H54 (cell line): ENCODE measurements at places on chromosomes 4 and X.
A peak's percentile ranks its signal among the peaks of the same experiment; 100 is the strongest.

- no peak for DNase-seq
Measured at GRCh38 chrX:29580560-29580959, 634.8 kb upstream of the MAGEB2 start.

GRCh38 chr4:73891739-73892405 lies 22.7 kb downstream of the CXCL1 start:
- DNase-seq, result no peak

DNA sequence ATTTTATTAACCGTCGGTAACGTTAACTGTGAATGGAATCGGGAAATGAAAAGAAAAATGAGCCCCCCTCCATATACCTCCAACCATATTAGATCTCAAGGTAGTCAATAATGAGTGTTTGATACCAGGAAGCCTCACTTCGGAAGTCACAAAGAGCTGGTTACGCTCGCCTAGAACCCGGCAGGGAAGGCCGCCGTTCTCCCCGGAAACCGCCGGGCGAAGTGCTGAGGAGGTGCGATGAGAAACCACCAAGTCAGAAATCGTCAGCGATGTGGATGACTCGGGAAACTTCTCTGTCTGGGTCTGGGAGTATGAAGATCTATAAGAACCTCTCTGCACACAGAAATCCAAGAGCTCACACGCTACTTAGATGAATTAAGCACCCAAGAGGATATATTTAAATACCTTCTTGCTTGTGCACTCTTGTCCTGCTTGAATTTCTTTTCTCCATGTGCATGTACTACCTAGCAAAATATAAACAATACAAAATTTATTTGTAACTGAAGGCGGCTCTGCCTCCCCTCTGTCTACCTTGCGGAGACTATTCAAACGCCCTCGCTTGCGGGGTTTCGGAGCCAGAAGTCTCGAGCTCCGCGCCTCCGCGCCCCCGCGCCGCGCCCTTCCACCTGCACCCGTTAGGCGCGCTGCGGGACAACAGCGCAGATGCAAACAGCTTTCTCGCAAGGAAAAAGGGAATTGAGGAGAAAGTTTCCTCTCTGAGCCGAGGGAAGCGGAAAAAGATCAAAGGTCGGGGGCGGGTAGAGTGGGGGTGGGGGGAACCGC lies 17.8 kb downstream of the NKX6-1 start:
- no peak for DNase-seq

GRCh38 chrX:79366556-79366872 lies 620 bp downstream of the ITM2A start:
- no peak for DNase-seq

- DNase-seq, result no peak
Measured at GRCh38 chr4:98094118-98094517, 49.2 kb downstream of the STPG2 start.

DNA sequence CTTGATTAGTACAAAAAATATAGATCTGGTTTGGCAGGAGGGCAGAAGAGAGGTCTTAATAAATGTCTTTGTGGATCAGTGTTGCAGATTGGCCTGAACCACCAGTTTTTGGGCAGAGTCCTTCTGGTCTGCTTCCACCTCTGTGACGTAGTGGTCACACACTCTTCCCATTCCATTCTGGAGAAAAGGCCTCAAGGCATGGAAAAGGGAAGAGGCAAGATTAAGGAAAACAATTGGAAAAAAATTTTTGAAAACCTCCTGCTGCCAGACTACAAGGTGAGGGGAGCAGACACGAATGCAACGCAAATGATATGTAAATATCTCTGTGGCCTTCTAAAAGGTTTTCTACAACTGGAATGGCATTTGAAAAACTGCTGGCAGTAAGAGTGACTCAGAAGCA lies 24.3 kb upstream of the FAM47C start:
- no peak for DNase-seq

DNA sequence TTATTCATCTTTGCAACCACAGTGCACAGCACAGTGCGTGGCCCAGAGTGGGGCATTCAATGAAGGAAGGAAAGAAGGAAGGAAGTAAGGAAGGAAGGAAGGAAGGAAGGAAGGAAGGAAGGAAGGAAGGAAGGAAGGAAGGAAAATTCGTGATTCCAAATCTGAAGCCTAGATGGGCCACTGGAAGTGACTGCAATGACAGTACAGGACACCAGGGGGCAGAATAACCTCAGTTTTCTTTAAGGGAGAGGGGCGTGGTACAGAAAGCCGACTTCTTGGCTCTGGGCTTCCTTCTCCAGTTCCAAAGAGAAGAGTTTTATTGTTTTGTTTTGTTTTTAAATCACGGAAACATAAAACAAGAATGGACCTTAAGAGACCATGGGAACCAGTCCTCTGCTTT lies 47.8 kb downstream of the APLN start:
- no peak for DNase-seq

DNA sequence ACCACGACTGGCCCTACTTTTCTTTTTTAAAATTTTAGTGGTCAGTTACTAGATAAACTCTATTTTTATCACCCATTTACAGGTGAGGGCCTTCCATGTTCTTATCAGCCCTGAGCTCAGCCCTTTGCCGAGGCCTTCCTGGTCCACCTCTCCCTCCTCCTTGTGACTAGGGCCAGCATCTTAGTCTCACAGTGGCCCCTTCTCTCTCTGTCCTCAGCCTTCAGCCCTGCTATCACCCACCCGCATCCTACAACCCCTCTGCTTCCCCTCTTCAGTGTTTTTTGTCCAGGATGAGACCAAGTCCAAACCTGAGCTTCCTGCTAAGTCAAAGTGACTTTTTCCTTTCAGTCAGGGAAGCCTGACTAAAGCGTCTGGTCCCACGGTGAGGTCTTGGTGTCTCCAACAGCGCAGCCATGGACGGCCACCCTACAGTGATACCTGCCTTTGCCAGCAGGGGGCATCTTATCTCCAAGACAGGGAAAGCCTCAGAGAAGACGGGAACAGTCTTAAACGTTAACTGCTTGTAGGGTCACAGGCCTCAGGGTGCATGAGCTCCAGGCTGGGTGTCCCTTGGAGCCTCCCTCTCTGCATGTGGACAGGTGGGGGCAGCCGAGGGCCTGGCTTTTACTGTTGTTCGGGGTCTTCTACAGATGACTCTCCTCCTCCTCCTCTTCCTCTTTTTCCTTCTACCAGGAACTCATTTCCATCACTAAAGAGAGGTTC lies 11.7 kb upstream of the GAGE10 start:
- DNase-seq, result no peak

DNA sequence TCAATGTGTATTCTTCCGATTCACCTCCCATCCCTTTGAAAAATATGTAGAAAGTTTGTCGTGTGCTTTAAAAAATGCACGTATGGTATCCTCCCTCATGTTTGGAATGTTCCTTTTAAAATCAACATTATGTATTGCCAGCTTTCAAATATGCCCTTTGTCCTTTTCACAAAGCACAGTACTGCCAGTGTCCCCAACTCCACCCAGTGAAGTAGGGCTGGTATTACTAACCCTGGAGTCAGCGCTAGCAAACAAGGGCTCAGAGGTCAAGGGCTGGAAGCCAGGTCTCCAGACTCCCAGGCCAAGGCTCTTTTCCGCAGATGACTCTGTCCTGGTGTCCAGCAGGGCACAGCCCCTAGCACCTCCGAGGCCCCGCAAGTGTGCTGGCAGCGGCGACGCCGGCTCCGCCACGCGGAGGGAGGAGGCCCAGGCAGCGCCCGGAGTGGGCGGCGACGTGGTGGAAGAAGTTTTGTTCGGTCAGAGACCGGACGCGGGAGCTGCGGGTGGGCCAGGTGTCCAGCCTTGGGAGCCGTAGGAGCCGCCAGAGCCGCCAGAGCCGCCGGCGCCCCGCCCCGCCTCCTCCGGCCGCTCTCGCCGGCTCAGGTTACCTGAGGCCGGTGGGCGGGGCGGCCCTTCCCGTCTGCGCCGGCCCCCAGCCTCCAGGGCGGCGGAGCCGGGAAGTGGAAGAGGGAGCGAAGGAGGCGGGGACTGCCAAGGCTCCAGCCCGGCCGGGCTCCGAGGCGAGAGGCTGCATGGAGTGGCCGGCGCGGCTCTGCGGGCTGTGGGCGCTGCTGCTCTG lies at the start of gene IL13RA1:
Gene IL13RA1 (plus strand): TSS at position 720 of the 799 bp plus-strand sequence. CDS start 33 bp downstream, at position 753.
- peak; percentile 69 for DNase-seq

DNA sequence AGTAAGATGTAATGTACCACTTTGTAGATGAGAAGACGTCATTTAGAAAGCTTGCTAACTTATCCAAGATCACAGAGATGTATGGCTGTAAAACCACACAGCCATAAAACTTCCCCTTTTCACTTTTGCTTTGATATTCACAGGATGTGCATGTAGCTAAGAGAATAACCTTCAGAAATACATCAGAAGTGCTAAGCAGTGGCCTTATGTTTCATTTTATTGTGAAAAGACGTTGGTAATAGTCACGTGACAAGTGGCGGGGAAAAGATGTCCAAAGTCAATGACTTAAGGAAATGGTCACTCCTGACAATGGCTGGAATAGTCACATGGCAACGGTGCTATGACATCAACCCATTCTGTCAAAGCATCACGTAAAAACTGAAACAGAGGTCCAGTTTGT lies 12.9 kb upstream of the WDR17 start:
- no peak for DNase-seq

- DNase-seq, result no peak
Measured at GRCh38 chrX:10140264-10140663, 16.5 kb upstream of the CLCN4 start.

DNA sequence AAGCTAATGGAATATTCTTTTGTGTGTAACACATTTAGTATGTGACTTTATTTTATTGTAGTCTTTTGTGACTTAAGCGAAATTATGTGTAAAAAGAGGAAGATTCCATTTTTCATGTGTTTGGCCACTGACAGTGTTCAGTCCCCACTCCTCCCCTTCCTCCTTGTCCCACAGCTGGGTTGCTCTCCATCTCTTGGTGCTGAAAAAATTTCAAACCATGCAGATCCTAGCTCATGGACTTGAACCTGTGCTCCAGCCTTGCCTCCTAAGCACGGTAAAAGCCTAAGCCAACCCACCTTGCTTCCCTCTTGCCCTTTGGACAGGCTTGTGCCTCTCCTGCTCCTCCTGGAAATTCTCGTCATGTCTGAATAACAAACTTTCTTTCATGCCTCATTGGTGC lies 2008.5 kb upstream of the TENM3 start:
- DNase-seq, result no peak

- DNase-seq, result no peak
Measured at GRCh38 chr4:122617597-122618593, 3.0 kb downstream of the IL21 start.

GRCh38 chr4:106337916-106338315 lies 21.6 kb downstream of the AIMP1 start:
- no peak for DNase-seq

DNA sequence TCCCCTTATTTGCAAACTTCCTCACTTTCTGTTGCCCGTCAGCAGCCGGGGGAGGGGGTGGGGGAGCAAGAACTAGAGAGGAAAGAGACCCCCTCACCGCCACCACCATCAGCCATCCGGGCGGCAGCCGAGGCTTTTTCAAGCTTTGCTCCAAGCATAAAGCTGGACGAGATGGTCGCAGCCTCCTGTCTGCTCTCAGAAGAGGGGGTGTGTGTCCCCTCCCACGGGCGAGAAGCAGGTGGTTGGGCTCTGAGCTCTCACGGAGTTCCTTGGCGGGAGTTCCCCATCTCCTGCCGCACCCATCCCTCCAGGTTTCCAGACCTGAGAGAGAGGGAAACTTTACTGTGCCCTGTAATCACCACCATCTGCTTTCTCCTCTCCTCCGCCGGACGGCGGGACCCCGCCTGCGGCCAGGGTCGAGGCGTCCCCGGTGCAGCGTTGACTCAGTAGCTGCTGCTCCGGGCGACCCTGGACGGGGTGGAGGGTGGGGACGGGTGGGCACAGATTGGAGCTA lies 4.7 kb upstream of the ARX start:
- DNase-seq, result no peak

DNA sequence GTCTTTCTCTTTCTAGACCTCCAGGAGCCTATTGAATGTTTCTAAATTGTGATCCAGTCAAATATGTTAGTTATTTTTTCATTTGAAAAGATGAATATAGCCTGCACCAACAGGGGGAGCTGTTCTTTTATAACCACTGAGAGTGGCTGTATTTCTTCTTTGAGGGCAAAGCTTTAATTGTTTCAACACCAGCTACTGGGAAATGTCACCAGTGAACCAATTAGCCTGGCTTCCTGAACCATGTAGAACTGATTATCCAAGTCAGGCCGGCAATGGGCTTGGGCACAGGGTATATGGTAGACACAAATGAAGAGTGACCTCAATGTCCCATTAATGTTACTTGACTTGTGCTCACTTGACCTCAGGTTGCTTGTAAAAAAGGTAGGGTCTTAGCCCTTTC lies 4.8 kb upstream of the DAPP1 start:
- no peak for DNase-seq

DNA sequence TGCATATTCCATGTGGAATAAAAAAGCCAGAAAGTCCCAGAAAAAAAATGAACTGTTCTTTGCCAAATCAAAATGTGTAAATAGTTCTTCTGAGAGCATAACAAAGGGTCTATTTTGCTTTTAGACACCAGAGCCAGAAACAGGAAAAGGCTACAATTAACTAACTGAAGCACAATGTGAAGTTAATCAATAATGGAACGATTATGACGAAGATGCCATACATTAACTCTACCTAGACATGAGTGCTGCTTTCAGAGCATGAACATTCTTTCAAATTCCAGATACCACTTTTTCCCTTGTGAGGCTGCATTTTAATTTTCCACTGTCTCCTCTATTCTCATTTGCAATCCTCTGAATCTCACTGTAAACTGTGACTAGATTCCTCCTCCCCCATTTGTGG lies 48.7 kb upstream of the PHOX2B start:
- no peak for DNase-seq

DNA sequence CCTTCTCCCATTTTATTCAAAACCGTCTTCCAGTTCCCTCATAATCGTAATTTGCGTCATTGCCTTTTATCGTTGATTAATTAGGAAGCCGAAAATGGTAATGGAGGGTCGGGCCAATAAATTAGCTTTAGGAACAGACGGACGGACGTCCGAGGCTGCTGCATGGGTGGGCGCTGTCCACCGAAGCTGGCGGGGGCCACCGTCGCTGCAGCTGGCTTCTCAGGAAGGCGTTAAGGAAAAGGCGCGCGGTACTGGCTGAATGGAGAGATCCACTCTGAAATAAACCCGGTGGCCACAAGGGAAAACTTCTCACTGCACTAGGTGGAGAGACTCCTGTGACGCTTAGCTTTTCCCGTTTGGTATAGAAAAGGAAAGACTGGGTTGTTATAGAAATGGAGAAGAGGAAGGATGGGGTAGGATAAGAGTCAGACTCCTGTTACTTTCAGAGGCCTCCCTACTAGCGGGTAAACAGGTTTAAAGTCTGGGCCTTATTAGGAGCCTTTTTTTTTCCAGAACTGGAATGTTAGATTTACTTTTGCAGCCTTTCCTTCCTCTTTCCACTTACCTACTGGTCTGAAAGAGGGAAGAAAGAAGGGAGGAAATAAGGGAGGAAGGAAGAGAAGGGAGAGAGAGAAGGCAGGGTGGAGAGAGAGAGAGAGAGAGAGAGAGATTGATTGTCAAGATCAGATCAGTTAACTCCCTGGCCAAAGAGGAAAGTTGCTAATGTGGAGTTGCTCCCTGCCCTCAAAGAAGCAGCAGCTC lies 11.3 kb upstream of the PRDM8 start:
- no peak for DNase-seq

GRCh38 chr4:184752496-184753275 lies 18.8 kb upstream of the CENPU start:
- no peak for DNase-seq

GRCh38 chr4:145960012-145960411 lies 21.4 kb upstream of the ZNF827 start:
- DNase-seq, result no peak

- DNase-seq, result no peak
Measured at GRCh38 chr4:188266386-188266785, 127.1 kb downstream of the TRIML1 start.

GRCh38 chrX:17052210-17052609 lies 105.8 kb downstream of the REPS2 start:
- no peak for DNase-seq

- no peak for DNase-seq
Measured at GRCh38 chrX:129622757-129623301, 31.9 kb downstream of the APLN start.
